ENCODE measurements at places on chromosomes 11 and 22.
A peak's percentile ranks its signal among the peaks of the same experiment; 100 is the strongest.

GRCh38 chr22:29632672-29633071 is 29.2 kb downstream of the NF2 start:
- no peak for DNase-seq

DNA sequence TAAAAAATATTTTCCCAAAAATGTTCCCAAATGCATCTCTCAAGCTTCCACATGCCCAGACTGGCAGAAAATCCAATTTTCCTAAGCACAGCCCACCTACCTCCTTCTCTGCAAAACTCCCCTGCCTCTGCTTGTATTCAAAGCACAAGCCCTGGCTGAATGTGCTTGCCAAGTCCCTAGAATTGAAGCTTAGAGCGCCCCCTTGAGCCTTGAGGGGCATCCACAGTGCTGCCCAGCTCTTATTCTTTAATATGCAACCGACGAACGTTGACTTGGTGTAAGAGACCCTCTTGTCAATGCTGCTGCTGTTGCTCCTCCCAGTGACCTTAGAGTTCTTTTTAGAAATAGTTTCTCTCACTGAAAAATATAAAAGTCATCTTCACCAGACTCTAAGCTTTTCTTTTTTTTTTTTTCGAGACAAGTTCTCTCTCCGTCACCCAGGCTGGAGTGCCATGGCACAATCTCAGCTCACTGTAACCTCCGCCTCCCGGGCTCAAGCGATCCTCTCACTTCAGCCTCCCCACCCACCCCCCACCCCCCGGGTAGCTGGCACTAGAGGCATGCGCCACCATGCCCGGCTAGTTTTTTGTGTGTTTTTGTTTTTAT is 63.5 kb upstream of the CAPRIN1 start:
- peak; percentile 95 for DNase-seq

DNA sequence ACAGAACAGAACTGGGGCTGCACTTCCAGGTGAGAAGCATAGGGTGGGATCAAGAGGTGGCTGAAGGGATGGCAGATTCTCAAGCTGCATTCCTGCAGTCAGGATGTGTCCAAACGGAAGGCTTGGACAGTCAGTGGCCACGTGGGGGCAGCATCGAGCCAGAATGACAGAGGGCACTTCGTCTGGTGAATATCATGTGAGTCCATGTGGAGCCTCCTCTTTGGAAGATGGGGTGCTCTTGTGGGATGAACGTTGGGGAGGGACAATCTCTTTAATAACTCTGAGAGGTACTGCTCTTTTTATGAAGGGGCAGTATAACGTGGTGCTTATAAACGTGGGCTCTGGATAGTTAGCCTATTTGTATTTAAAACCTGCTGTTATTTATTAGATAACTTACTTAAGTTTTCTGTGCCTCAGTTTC is 154.9 kb upstream of the NAV2 start:
- peak; percentile 51 for DNase-seq

DNA sequence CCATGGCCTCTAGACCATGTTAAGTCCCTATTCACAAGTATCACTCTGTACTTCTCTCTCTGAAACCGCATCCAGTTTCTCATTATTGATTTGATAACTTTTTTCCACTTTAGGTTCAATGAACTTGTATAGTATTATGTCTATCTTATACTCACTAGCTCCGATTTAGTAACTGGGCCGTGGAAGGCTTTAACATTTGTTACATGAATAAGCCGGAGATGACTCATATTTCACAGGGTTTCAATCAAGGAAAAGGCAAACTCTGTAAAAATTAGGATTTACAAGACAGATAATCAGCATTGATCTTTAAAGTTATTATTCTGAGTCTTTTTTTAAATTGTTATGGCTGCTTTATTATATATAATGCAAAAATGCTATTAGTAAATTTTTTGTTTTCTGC is 662.2 kb upstream of the CNTN5 start:
- DNase-seq = no peak

DNA sequence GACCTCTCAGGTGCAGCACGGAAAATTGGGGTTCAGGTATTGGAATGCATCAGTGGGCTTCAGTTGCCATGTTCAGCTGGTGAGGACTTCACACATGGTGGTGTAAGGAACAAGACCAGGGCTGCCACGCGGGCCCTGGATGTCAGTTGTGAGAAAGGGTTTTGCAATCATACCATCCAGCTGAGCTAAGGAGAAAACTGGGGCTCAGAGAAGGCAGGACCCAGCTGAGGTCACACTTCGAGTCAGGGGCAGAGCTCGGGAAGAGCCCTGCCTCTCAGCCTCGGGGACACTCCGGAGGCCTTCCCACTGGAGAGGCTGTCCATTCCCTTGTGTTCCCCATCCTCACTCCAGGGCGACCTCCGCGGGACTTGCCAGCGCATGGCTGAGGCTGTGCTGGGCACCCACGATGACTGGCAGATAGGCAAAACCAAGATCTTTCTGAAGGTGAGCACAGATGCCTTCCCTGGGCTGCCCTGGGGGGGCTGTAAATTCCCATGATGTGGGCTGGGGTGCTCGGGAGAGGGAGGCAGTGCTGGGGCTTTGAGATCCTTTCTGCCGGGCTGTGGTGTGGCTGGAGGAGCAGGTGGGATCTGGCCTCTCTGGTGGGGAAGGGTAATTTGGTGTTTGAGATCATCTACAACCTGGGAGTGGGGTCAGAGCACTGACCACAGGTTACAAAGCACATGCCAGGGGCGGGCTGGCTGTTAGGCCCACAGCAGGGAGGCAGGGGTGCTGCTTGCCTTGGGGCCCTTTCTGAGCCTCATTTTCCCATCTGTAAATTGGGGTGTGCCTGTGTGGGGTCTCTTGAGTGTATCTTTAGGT is 47.2 kb downstream of the MYO7A start:
- DNase-seq = peak; percentile 28

Measured in common myeloid progenitor, CD34-positive (primary cell).